Osteoblast (primary cell): ENCODE measurements at places on chromosomes 2 and 18. TPM values are rescaled to one million over a fixed set of nuclear protein-coding genes. Genes with fewer than 3 reads are reported as not detected.

The MC2R gene
- not detected in 2 replicates for total RNA-seq

The PTPRN gene
- total RNA-seq: under 0.01 and 1.2 TPM in 2 replicates

The C2orf80 gene
- total RNA-seq: not detected in 2 replicates

DNA sequence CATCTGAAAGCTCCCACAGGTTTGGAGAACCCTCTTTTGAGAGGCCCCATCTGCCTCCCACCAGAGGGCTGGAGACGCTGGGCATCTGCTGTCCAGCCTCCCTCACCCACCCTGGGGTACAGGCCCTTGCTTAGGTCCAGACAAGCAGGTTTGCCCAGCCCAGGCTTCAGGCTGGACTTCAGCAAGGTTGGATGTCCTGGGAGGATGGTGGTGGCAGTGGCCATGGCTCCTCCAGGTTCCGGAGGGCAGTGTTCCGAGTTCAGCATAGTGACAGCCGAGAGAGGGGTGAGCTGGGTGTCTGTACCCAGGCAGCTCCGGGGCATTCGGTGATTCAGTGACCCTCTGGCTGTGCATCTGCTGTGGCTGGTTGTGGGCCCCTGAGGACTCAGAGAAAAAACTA, 58.2 kb upstream of the HDAC4 start:
- DNase-seq: no peak

DNA sequence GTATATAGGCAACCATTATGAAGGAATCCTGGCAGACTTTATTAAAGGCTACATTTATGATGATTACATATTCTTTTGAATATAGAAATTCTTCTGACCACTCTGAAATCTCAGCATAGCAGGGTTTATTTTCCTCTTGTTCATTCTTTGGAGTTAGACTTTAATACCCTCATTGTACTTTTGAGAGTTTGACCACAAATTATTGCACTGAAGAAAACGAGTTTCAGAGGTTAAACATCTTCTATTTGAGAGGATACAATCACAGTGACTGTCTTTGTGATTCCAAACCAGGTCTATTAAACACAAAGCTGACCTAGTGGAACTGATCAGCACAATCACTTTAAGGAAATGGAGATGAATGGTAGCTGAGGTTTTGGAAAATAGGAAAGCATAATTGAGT, 71.3 kb downstream of the XIRP2 start:
- DNase-seq: no peak
